CD4-positive, alpha-beta T cell (primary cell): ENCODE measurements at places on chromosomes 4 and X. TPM values are rescaled to one million over a fixed set of nuclear protein-coding genes. Genes with fewer than 3 reads are reported as not detected.

- no peak for DNase-seq
These were observed 9.3 kb upstream of the GPRIN3 start for GRCh38 chr4:89316931-89317366.

DNA sequence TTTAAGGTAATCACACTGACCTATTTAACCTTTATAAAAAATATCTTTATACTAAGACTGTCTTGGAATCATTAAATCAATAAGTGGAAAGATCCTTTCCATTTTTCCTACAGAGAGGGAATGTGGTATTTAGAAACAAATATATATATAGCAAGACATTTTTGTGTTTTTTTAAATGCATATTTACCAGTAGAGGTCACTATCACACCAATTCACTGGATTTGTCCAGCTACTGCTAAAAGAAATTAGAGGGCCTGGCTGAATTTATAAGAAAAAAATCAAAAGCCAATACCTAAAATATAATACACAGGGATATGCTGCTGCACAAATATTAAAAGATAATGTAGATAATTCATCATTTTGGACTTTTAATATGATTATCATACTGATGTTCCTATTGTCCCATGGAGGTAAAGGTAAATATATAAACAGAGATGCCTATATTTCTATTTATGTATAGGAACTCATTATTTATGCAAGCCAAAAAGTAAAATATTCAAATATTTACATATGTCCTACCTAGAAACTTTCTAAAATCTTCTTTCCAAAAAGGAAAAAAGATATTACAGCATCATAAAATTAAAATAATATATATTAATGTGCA is 69.5 kb downstream of the PDE5A start:
- no peak for DNase-seq

GRCh38 chrX:14923761-14924160 is 50.5 kb downstream of the MOSPD2 start:
- no peak for DNase-seq

DNA sequence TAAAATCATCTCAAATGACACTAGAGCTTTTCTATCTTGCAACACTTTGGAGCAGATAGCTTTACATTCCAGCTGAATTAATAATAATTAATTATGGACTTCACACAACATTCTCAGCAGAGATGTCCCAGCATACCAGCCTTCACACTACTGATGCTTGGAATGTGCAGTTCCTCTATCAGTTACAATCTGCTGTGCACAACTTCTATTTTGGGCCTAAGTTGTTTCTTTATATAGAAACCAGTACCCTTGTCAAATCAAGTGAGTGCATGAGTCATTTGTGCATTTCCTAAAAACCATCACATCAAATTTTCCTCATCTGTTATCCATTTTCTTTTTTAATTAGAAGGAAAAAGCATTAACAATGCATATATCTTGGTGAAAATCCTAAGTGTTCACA is 8.8 kb upstream of the RASL11B start:
- DNase-seq: no peak

Gene ARMCX2
- 3.6 TPM for total RNA-seq

- no peak for DNase-seq
These were observed 36.4 kb downstream of the EDA2R start for GRCh38 chrX:66602381-66602938.

Gene FGFR3
- not detected for total RNA-seq

GRCh38 chr4:137090951-137091350 is 441.3 kb downstream of the PCDH18 start:
- DNase-seq: no peak

Gene RRH
- not detected for total RNA-seq

GRCh38 chr4:182879913-182880312 is 37.3 kb downstream of the DCTD start:
- no peak for DNase-seq

Gene MAGEB16
- not detected for total RNA-seq

DNA sequence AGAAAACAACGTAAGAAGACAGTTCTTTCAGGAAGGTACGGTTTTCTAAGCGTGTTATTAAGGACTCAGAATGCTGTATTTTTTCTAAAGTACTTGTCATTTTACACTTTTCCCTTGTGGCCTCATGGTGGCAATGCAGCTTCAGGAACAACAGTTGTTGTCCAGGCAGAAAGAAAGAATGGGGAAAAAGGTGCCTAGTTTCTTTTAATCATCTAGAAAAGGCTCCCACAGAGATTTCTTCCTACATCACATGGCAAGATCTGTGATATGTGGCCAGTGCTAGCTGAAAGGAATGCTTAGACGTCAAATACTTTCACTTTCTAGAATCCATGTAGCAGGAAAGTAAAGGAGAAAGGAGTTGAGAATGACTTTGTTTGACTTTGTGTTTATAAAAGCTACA is 49.0 kb upstream of the TRAM1L1 start:
- no peak for DNase-seq

DNA sequence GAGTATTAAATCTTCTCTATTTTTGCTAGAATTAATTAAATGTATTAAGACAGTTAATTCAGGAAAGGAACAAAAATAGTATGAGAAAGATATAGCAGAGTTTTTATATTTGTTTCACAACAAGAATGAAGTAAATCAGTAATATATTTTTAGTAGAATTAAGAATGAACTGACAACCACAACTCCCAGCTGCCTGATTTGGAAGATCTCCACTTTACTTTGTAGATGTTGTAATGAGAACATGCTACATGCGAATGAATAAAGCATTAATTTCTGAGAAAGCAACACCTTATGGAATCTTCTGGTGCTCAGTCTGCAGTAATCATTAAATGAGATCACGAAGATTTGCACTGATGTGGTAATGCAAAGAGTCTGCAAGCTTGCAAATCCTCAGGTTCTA is 695.6 kb upstream of the PCDH7 start:
- no peak for DNase-seq

DNA sequence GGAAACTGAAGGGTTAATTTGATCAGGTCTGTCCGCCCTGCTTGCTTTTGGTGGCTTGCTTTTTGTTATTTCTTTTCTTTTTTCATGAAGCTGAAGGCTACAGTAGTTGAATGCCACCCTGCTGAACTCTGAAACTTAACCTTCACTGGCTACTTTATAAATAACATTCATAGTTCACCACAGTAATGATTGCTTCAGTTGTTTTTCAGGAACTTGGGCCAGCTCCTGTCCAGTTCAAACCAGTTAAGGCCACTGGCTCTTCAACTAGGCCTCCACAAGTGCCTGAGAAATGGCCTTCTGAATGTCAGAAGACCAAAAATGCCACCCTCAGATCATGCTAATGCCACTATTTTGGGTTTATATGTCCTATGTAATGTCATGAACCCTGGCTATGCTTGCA is 7.7 kb upstream of the ASB9 start:
- no peak for DNase-seq

- no peak for DNase-seq
These were observed 1015.7 kb downstream of the FSTL5 start for GRCh38 chr4:161148051-161148450.

- DNase-seq: no peak
These were observed 43.5 kb downstream of the NUDT9 start for GRCh38 chr4:87465739-87466366.

- no peak for DNase-seq
These were observed 20.6 kb downstream of the GABRQ start for GRCh38 chrX:152658302-152658701.

Gene PAGE1
- total RNA-seq: not detected

Gene CCDC110
- 0.36 TPM for total RNA-seq

Gene CYLC1
- not detected for total RNA-seq

GRCh38 chr4:3392321-3392720 is 49.4 kb upstream of the HGFAC start:
- no peak for DNase-seq

Gene CABS1
- total RNA-seq: not detected

Gene NR3C2
- 31.6 TPM for total RNA-seq

GRCh38 chr4:2290974-2291704 is 29.2 kb upstream of the MXD4 start:
- peak; percentile 77 for DNase-seq

- no peak for DNase-seq
These were observed 656.2 kb upstream of the IGFBP7 start for GRCh38 chr4:57766341-57766740.

DNA sequence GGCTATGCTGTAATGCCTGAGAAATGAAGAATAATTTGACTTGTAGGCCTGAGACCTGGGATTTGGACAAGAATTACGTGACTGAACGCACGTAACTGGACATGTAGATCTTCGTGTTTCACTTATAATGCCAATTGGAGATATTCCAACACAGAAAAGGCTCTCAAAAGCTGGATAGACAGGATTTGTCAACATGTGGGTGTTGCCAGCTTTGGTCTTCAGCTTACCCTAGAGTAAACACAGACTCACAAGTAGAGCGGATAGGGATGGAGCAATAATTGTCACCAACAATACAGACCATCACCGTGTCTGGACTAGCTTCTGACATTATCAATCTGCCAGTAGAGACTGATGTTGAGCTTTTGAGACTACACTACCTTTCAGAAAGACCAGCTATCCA is 1511.0 kb upstream of the ADGRL3 start:
- DNase-seq: no peak

Gene SMIM43
- not detected for total RNA-seq

Gene RAB40AL
- not detected for total RNA-seq

DNA sequence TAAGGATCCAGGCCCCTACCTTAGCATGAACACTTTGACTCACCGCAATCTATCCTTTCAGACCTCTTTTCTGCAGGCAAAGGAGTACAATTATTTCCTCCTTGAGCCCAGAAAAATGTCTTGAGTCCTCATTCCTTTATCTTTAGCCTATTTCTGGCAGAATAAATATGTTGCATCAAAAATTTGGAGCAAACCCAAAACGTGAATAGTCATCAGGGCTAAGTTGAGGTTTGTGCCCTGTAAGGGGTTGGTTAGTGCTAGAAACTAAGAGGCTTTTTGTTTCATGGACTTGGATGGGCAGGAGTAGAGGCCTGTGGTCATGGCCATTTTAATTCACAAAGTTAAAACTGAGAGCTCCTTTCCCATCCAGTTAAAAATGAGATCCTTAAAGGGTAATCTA is 460.3 kb downstream of the GBA3 start:
- DNase-seq: no peak

- no peak for DNase-seq
These were observed 549.1 kb downstream of the ANKRD50 start for GRCh38 chr4:124163401-124163800.

Gene CETN2
- 4.0 TPM for total RNA-seq

Gene CT45A1
- total RNA-seq: not detected

DNA sequence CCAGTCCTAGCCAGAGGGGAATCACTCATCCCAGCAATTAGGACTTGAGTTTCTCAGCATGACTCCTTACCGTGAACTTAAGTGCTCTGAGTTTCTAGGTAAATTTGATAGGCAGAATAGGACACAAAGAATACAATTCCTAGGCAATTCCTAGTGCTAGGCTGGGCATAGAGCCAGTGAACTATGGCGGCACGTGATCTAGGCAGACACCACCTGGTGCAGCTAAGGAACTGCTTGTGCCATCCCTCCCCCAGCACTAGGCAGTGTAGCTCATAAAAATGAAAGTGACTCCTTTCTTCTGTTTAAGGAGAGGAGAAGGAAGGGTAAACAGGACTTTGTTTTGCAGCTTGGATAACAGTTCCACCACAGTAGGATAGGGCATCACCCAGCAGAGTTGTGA is 736.3 kb upstream of the PCDH7 start:
- DNase-seq: no peak

DNA sequence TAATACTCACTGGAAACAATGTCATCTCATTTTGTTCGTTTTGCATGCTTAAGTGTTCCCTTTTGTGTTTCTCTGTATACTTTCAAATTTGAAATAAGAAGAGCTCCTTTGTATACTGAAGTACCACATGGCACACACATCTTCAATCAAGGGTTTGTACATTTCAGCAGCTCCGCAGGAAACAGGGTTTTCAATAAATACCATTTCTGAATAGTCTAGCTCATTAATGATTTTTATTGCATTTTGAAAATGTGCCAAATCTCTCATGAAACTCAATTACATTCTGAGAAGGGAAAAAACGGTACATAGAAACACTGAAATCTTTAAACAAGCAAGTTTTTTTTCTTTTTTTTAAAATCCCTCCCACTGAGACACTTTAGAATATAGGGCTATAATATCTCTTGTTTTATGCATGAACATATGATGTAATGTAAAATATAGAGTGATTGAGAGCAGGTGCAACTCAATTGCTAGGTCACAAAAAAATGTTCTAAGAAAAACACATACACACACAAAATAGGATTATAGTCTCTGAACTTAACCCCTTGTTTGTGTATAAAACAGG is 914.2 kb upstream of the PCDH7 start:
- no peak for DNase-seq

Gene GABRG1
- total RNA-seq: not detected

Gene ARHGAP6
- total RNA-seq: not detected

Gene NUP54
- total RNA-seq: 108 TPM

- no peak for DNase-seq
These were observed 295.4 kb upstream of the FAM241A start for GRCh38 chr4:111849746-111850284.
